Suppressor macrophage treated with lipopolysaccharide for 1 hour (primary cell): ENCODE measurements at places on chromosomes 1 and 21.
A peak's percentile ranks its signal among the peaks of the same experiment; 100 is the strongest.

- DNase-seq = no peak
Measured at GRCh38 chr1:11502516-11502915, 23.6 kb downstream of the DISP3 start.

DNA sequence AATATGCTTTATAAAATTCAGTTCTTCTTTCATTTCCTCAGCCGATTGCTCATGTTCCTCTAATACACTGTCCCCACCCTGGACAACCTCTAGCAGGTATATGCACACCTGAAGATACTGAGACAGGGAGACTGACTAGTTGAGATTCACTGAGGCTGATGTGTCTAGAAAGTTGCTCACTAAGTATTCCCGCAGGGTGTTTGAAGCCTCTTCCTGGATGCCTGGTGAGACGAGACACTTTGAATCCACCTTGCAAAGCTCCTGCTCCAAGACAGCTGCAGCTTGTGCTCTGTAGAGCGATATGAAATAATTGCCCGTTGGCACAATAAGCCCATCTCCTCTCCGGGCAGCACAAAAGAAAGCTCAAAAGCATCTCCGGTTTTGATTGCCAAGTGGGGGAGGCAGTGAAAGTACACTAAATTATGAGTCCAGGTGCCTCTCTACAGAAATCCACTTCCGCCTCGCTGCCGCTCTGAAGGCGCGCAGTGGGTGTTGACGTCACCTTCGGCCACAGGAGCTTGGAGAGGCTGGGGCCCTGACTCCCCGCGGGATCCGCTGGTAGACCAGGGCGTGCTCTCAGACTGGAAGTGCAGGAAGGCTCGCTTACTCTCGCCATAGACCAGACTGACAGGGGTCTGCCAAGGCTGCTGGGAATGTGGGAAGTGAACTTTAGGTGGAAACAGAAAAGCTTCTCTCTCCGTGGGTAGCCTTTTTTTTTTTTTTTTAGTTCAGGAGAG is 46.3 kb downstream of the GPA33 start:
- peak; percentile 73 for DNase-seq

DNA sequence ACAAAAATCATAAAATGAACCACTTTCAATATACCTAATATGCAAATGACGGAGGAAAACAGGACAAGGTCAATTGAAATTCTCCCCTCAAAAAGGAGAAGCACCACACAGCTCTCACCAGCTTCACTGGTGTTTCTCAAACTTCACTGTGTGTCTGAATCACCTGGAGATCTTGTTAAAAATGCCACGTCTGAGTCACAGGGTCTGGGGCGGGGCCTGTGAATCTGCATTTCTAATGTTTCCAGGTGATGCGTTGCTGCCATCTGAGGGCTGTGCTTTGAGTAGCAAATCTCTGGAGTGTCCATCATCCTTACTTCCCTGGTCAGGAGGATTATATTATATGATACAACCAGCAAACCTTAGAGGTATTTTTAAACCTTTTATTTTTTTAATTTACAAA is 9.0 kb downstream of the CLDN19 start:
- DNase-seq = no peak

DNA sequence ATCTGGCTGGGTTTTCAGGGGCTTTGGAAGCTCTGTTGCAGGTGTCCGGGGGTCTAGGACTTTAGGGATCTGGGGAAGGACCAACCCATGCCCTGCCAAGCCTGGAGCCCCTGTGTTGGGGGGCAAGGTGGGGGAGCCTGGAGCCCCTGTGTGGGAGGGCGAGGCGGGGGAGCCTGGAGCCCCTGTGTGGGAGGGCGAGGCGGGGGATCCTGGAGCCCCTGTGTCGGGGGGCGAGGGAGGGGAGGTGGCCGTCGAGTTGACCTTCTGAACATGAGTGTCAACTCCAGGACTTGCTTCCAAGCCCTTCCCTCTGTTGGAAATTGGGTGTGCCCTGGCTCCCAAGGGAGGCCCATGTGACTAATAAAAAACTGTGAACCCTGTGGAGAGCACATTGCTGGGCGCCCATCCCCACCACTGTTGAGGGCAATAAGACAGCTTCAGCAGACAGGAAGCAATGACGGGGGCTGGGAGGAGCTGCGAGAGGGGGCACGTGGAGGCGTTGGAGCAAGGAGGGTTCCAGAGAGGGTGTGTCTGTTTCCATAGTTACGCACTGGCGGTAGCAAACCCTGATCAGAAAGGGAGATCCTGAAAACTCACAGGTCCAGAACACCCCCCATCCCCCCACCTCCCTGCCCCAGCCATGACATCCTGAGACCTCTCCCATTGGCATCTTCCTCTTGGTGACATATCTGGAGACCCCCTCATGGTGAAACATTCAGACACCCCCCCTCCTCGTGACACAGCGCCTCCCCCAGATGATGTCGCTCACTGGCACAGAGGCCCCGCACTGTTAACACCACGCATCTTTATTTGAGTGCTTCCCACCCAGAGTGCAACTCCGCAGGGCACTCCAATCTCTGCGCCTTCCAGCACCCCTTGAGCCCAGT is 8.4 kb downstream of the MYBPH start:
- no peak for DNase-seq

DNA sequence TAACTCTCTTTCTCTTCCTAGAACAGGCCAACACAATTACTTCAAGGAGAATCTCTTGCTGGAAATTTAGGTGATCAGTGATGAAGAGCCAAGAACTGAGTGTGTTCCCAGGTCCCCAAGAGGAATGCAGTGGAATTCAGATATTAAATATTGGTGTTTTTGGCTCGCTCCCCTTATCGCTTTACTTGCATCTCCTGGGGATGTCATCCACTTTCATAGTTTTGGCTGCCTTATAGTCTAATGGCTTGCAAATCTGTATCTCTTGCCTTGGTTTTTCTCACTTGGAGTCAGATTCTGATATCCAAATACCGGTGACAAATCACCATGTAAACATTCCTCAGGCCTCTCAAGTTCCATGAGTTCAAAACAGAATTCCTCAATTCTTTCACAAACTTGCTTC is 151.0 kb upstream of the C1orf87 start:
- no peak for DNase-seq

DNA sequence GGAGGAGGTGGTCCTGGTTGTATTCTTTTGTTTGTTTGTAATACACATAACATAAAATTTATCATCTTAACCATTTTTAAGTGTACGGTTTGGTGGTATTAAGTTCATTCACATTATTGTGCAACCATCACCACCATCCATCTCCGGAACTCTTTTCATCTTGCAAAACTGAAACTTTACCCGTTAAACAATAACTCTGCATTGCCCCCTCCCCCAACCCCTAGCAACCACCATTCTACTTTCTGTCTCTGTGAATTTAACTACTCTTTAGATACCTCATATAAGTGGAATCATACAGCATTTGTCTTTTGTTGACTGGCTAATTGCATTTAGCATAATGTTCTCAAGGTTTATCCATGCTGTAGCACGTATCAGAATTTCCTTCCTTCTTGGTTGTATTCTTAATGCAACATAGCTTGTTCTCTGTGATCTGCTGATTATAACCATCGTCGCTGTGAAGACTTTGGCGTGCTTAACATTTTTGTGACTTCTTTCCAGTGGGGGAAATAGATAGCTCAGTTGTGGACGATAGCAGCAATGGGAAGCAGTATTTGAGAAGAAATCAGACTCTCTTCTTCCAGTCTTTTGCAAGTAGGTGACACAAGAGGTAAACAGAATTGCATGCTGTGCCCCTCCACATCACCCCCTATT is 117.5 kb upstream of the HOOK1 start:
- peak; percentile 34 for DNase-seq
